ENCODE measurements at places on chromosomes 11 and 22.

DNA sequence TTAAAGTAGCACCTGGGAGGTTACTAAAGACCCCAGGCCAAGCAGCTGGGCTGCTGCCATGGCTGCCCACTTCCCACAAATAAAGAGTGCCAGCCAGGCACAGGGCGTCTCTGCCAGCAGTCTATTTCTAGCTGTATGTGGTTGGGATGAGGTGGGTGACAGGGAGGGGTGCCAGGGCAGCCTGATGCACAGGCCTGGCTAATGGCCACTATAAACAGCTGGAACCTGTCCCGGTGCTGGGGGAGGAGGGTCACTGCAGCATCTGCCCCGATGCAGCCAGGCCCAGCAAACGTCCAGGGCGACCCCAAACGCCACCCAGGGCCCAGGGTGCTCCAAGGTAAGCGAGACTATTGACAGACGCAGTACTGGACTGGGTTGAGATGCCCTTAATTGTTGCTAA lies 37.4 kb downstream of the SCUBE1 start:
- peak; percentile 33 for DNase-seq

DNA sequence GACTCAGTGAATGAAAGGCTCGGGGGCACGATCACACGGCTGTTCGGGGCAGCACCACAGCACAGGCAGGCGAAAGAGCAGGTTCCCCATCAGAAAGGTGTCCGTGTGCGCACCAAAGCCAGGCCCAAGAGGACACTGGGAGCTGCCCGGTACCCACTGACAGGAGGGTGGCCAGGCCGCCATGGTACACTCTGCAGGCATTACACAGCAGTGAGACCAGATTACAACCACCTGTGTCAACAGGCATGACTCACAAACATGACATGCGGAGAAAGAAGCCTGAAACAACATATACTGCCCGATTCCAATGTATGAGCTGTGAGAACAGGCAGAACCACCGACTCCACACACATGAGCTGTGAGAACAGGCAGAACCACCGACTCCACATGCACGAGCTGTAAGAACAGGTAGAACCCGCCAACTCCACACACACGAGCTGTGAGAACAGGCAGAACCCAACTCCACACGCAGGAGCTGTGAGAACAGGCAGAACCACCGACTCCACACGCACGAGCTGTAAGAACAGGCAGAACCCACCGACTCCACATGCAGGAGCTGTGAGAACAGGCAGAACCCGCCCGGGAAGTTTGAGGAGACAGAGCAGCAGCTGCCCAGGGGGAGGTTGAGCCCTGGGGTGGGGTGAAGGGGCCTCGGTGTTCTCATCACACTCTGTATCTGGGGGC lies 32.6 kb downstream of the KIAA0930 start:
- DNase-seq, result no peak

GRCh38 chr22:32043391-32043790 lies 330 bp downstream of the SLC5A1 start:
- DNase-seq, result no peak

- no peak for DNase-seq
Observed at GRCh38 chr11:103730131-103730940, 306.1 kb upstream of the DDI1 start.

GRCh38 chr11:27614092-27614491 lies 86.2 kb downstream of the BDNF start:
- DNase-seq, result no peak

- DNase-seq, result no peak
Observed at GRCh38 chr22:41752011-41752970, 48.2 kb upstream of the CCDC134 start.

DNA sequence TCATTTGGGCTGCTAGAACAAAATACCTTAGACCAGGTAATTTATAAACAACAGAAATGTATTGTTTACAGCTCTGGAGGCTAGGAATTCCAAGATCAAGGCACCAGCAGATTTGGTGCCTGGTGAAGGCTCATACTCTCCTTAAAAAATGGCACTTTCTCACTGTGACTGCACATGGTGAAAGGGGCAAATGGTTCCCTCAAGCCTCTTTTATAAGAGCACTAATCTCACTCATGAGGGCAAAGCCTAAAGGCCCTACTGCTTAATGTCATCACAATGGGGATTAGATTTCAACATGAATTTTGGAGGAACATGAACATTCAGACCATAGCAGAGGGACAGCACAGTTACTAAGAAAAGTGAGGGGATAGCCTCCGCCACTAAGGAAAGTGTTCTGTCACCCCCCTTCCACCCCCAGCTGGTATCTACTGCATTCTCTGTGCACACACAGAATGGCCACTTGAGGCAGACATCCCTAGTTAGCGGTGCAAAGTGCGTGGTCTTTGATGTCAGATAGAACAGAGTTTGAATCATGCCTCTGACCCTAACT lies 47.2 kb upstream of the CEP295 start:
- no peak for DNase-seq

- no peak for DNase-seq
Observed at GRCh38 chr11:113764527-113765219, 8.8 kb downstream of the ZW10 start.

DNA sequence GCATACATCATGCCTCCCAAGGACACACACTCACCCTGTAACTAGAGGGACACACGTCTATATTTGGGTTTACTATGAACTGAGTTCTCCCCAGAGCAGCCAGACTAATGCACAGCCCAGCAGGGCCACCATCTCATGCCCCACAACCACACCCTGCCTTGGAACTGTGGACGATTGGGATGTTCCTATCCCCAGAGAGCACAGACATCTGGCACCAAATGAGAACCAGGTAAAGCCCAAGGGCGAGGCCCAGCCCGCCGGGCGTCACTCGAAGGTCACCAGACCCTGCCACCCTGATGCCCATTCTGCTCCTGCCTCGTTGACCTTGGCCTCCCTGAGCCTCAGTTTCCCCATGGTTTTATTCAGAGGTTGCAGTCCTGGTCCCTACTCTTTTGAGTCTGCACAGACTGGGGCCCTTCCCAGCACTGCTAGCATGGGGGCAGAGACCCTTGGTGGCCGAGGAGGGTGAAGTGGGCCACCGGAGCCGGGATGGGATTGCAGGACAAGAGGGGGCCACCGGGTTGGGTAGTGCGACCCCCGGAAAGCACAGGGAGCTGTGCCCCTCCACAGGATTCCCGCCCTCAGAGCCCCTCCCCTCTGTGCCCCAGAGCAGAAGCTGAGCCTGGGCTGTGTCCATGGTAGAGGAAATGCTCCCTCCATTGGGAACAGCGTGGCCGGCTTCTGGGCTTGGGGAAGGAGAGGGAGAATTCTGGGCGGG lies 56.8 kb downstream of the IGLL5 start:
- DNase-seq, result no peak

GRCh38 chr11:128686021-128686741 lies 7.7 kb upstream of the FLI1 start:
- no peak for DNase-seq

- DNase-seq, result no peak
Observed at GRCh38 chr11:96260067-96260511, 82.9 kb downstream of the MAML2 start.

- no peak for DNase-seq
Observed at GRCh38 chr22:28980326-28980725, 81.3 kb downstream of the C22orf31 start.

DNA sequence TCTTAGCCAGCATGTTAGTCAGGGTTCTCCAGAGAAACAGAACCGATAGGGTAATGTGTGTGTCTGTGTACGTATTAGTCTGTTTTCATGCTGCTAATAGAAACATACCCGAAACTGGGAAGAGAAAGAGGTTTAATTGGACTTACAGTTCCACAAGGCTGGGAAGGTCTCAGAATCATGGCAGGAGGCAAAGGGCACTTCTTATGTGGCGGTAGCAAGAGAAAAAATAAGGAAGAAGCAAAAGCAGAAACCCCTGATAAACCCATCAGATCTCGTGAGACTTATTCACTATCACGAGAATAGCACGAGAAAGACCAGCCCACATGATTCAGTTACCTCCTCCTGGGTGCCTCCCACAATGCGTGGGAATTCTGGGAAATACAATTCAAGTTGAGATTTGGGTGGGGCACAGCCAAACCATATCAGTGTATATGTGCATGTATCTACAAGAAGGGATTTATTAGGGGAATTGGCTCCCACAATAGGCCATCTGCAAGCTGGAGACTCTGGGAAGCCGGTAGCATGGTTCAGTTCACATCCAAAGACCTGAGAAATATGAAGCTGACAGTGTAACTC lies 173.7 kb upstream of the NECTIN1 start:
- no peak for DNase-seq

DNA sequence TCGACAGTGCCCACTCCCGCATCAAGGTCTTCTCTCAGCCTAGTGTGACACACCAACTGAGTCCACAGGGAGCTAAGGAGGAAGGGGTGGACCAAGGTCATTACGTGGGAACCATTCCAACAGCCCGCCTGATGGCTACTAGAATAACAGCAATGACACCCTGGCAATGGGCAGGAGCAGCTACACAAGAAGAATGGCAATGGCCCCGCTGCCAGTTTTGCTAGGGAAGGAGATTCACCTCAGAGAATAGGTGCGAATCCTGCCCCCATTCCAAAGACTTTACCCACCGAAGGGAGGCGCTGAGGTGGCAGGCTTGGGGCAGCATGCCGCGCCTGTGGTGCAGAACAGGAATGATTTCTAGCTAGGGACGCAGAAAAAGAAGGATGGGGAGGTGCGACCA lies 9.1 kb downstream of the WT1 start:
- DNase-seq, result no peak

GRCh38 chr22:47119181-47119580 lies 356.7 kb downstream of the TBC1D22A start:
- no peak for DNase-seq

DNA sequence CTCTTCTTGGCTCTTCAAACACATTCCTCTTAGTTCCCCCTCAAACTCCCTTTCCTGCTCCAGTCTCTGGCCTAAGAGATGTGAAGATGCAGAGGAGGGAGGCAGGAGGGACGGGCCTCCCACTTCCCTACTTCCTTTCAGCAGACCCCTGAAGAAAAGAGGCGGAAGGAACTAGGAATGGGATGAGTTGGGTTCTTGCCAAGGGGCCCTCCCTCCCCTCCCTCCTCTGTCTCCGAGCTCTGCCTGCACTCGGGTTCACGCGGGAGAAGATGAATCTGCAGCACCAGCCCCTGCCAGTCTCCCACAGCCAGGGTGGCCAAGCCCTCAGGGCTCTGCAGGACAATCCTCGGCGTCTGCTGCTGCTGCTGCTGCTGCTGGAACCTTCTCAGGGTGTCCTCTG lies 24.3 kb upstream of the PKNOX2 start:
- DNase-seq, result no peak

GRCh38 chr22:37804881-37805809 lies 2.6 kb upstream of the GCAT start:
- peak; percentile 93 for DNase-seq

DNA sequence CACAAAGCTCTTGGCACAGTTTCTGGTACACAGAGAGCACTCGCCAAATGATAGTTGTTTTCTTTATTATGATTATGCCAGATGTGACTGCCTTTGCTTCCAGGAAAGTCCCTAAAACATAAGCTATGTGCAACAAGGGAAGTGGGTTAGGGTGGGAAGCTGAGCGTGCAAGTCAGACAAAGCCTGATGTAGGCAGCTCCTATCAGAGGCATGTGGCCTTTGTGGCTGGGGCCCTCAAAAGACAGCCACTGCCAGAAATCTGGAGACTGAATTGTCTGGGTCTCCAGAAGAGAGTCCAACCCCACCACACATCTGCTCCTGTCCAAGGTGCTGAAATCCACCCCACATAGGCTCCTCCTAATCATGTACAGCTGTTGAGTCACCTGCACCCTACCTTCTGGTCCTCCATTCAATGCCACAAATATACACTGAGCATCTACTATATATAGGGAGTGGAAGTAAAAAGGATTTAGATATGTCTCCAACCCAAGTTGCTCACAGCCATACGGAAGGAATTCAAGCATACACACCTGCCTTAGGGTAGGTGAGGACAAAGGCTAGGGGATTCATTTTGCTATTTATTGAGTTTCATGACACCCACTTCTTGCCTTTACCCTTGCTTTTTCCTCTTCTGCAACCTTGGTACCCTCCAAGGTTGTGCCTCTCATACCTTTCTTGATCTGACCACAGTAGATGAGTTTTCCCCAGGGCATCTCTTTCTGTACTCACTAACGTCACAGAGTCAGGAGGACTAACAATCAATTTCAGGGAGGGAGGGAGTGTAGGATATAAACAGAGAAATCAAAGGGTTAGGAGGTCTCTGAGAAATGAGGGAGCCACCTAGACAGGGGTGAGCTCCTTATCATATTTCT lies 12.4 kb downstream of the SEC14L3 start:
- DNase-seq, result no peak

DNA sequence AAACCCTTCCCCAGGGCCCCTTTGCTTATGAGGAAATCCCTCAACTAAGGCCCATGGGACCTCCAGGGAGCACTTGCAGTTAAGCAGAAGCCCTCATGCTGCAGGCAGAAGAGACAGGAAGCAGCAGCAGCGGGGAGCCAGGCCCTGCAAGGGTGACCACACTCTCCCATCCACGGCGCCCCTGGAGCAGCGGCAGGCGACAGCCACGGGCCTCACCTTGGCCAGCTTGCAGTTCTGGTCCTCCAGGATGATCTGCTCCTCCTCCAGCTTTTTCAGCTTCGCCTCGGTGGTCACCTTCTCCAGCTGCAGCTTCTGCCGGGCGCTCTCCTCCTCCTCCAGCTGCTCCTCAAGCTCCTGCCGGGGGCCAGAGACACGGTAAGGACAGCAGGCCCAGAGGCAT lies 47.0 kb downstream of the APOL1 start:
- DNase-seq, result no peak

- no peak for DNase-seq
Observed at GRCh38 chr11:113994077-113994954, 19.4 kb downstream of the HTR3A start.

- peak; percentile 85 for DNase-seq
Observed at GRCh38 chr22:28607795-28608194, 71.8 kb downstream of the TTC28 start.

DNA sequence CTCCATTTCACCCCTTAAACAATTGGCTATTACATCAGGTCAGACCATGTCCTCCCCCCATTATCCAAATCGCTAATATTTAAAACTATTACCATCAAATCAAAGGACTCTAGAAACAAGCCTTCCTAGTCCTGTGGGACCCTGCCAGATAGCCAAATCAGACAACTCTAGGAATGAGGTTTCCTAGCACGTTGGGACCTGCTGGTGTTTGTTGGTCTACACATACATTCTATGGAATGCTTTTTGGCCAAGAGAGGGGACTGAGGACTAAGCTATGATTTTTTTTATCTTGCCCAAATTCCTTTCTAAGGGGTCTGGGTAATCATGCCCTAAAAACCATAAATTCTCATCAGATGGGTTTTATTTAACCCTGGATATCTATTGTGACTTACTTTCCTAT lies 14.1 kb upstream of the SELENOH start:
- DNase-seq, result no peak

GRCh38 chr11:73376803-73377629 lies 817 bp downstream of the RELT start:
- DNase-seq, result peak; percentile 89
